ENCODE measurements at places on chromosomes 5 and 9. TPM values are rescaled to one million over a fixed set of nuclear protein-coding genes. Genes with fewer than 3 reads are reported as not detected.

Gene ASTN2
- total RNA-seq = 4.0 TPM

Gene SLC1A1
- total RNA-seq = 12.2 TPM

Gene SLC34A1
- not detected for total RNA-seq

Gene HTR1A
- not detected for total RNA-seq

Gene RELL2
- 2.4 TPM for total RNA-seq

Gene SVEP1
- total RNA-seq = 0.66 TPM

Gene FOXD4L5
- 0.09 TPM for total RNA-seq

Gene IFNE
- 0.99 TPM for total RNA-seq
